Ovary (tissue), 10 donors: ENCODE measurements at places on chromosomes 13 and 19.

DNA sequence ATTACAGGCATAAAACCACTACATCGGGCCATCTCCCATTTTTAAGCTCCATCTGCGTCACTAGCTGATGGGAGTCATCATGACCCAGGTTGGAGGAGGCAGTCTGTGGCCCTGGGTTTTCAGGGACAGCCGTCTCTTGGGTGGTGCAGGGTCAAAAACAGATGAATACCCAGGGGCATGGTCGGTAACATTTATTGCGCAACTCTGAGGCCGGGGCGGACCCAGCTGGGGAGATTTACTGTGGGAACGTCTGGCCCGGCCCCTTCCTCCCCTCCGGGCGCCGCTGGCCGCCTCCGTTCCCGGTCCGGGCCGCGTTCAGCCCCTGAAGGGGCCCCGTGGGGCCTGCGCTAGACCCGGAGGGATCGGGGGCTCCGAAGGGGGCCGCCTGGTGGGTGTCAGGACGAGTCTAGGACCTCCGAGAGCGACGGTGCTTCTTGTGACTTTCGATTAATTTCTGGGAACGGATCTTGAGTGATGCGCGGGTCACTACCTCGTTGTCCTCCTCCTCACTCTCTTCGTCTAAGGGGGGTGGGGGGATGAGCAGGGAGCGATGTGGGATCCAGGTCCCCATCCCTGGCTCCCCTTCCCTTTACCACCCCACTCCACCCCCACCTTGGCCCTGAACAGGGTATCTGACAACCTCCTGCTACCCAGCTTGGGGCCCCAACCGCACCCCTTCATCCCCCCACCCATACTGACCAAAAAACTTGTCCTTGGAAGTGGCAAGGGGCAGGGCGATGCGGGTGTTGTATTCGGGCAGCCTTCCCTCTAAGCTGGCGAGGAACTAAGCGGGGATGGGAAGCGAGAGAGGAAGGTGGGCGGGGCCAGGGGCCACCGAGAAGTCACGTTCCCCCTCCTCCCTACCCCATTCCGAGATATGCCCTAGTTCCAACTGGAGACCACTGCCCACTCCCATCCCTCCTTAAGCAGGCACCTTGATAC is 1.6 kb upstream of the RGL3 start:
- H3K4me3 ChIP-seq: peak overlapping the region; percentile 12
- peak; percentile 33 for DNase-seq
- no peaks in the 10 kb centered on the region for H3K36me3 ChIP-seq
- H3K27ac ChIP-seq: no peak overlapping the region
- H3K4me1 ChIP-seq: peaks cover 16% of the 10 kb centered on the region

DNA sequence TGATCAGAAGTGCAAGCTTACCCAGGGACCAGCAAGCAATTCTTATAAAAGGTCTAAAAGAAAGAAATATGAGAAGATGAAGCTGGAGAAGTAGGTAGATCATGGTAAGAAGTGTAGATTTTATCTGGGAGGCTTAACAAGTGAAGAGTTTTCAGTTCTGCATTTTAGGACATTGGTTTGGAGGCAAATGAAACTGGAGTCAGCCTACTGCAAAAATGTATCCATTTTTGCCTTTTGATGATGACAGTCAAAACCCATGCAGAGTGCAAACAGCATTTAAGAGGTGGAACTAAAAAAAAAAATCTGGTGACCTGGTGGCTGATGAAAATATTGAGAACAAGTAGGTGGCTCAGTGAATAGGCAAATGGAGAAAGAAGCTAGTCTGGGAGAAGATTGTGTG is 216.9 kb downstream of the DNAJC15 start:
- no peak overlapping the region for H3K4me3 ChIP-seq
- DNase-seq: no peak
- H3K27ac ChIP-seq: no peak overlapping the region
- H3K27me3 ChIP-seq: no peaks in the 10 kb centered on the region

DNA sequence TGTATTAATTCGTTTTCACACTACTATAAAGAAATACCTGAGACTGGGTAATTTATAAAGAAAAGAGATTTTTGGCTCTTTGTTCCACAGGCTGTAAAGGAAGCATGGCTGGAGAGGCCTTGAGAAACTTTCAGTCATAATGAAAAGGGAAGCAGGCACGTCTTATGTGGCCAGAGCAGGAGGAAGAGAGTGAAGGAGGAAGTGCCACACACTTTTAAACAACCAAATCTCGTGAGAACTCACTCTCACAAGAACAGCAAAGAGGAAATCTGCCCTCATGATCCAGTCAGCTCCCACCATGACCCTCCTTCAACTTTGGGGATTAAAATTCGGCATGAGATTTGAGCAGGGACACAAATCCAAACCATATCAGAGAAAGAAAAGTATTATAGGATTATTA is 1255.9 kb upstream of the MIR17HG start:
- no peaks in the 10 kb centered on the region for H3K4me1 ChIP-seq
- no peak overlapping the region for H3K4me3 ChIP-seq
- H3K27me3 ChIP-seq: no peaks in the 10 kb centered on the region
- H3K27ac ChIP-seq: no peak overlapping the region

DNA sequence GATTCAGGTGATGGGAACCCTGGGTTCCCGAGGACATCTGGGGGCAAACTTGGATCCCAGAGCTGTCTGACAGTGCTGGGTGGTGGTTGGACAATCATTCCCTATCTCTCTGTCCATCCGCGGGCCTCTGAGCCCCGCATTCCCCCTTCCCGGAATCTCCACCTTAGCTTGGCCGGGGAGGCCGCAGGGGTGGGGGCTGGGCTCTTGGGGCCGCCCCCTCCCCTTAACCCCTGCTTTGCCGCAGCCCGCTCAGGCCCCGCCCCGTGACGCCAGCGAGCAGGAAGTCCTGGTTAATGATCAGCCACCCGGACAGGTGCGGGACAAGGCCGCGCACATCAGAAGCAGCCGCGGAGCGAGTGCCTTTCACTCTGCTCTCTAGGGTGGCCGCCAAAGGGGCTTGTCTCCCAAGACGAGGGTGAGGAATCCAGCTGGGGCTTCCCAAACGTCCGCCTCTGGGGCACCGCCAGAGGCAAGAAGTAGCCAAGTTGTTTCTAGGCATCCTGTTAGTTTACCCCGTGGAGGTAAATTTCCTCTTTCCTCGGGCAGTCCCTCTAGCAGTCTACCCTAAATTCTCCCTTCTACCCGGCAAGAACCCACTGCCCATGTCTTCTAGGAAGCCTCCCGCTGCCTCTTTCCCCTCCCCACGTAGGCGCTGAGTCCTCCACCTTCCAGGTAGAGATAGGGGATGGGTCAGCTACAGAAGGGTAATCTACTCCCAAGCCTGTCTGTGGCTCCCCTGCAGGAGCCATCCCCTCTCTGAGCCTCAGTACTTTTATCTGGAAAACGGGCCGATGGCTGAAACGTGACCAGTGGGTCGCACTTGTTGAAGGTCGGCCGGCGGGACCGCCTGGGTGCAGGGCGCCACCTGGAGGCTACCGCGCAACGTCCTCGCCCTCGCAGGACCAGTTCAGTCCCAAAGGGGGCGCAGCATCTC is 3.0 kb downstream of the IRF2BP1 start:
- no peaks in the 10 kb centered on the region for H3K27me3 ChIP-seq
- no peaks in the 10 kb centered on the region for H3K36me3 ChIP-seq
- DNase-seq: peak; percentile 69
- H3K4me3 ChIP-seq: peak overlapping the region; percentile 4

DNA sequence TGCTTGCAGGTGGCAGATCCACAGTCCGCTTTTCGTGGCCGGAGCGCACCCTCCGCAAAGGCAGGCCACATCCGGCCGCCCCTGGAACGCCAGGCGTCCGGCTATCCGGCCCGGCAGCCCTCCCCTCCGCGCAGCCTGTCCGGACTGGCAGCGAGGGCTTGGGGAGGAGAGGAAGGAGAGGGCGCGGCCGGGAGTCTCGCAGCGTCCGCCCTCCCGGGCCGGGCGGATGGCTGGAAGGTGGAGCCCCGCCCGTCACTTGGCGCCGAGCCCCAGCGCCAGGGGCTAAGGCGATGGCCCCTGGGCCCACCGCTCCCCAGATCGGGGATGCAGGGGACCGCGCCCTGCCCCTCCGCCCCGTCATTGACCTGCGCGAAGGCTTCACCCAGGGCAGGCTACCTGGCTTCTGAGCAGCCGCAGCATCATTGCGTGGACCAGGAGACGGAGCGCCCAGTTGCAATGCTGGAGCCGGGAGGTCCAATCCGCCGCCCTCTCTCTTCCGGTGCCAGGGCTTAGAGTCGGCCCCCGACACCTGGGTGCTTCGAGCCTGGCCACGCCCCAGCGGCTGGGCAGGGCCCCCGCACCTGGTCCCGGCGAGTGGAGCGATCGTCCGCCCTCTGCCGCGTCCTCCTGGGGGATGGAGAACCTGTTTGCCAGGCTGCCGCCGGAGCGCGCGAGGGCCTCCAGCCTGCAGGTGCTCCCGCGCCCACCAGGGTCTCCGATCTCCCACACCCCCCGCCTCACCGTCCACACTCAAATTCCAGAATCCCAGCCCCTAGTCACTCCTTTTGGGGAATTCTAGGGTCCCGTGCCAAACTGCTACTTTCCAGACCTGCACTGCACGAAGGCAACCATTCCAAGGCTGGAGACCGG is at the start of gene FUT1:
Gene FUT1, minus strand, starts transcription at position 146 of the 870 bp plus-strand sequence. CDS start 1,360 bp downstream, outside the sequence.
- no peaks in the 10 kb centered on the region for H3K27me3 ChIP-seq
- H3K4me3 ChIP-seq: peak within 1 kb of the TSS; percentile 9
- H3K4me1 ChIP-seq: peaks cover 2% of the 10 kb centered on the region
- no peak for DNase-seq
- H3K27ac ChIP-seq: no peak within 1 kb of the TSS
